ENCODE measurements at places on chromosomes 11 and 22.

DNA sequence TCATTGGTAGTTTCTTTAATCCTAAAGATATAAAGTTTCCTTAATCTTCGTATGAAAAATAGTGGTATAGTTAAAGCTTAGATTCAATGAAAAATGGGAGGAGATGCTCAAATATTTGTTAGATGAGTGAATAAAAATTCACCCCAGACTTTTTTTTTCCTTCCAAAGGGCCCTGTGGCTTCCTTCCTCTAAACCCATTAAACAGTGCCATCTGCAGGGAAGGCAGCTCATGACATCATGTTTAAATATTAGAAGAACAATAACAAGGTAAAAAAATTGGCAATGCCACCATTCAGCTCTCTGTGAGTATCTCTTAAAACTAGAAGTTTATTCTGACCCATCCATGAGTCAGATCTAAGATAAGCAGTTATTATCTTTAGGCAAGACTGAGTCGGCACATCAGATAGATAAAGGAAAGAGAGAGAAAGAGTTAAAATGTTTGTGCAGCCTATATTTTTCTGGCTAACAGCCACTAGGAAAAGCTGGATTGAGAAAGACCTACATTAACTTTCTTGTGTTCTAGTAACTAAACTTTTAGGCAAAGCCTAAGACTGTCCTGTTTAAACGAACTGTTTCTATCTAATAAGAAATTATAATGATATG, 19.1 kb upstream of the OOSP1 start:
- peak; percentile 32 for DNase-seq

GRCh38 chr22:36369922-36370791, 17.6 kb downstream of the MYH9 start:
- DNase-seq, result no peak

DNA sequence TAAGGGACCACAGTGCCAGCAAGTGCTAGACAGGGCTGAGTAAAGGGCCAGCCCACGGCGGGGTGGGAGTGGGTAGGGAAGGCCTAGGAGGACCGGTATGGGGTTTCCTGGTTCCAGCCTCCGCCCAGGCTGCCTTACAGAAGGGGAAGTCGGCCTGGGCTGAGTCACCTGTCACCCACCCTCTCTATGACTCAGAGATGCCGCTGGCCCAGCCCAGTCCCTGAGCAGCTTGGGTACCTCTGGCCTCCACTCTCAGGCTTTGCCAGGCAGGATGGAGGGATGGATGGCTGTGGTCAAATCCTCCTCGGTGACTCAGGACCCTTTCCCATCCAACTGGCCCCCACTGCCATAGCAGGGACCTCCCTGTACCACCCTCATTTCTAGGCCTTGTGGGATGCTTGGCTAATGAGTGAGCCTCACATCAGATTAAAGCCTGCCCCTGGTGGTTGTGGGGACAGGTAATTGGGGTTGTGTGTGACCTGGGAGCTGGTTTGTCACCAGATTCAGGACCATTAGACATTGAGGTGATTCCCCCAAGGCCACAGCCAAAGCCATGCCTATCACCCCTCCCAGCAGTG, 13.9 kb downstream of the SLC35E4 start:
- no peak for DNase-seq

DNA sequence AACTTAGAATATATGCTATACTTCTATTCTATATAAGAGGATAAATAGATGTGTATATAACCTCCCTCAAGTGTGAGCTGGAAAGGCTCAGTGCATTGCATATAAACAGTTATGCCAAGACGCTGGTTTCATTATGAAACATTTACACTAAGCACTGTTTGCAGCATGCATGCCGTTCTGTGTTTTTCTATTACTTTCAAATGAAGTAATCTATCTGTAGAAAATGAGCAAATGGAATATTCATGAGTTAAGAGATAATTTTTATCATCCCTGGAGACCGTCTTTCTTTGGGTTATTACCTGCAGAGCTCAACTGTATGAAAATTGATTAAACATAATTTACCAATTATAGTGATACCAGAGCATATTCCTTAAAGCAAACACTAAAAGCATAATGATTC, 925.7 kb upstream of the CCDC90B start:
- DNase-seq, result no peak

GRCh38 chr11:71135112-71135511, 117.3 kb downstream of the SHANK2 start:
- DNase-seq, result no peak

- no peak for DNase-seq
These were observed 68.3 kb upstream of the SLC6A5 start for GRCh38 chr11:20530942-20531703.

DNA sequence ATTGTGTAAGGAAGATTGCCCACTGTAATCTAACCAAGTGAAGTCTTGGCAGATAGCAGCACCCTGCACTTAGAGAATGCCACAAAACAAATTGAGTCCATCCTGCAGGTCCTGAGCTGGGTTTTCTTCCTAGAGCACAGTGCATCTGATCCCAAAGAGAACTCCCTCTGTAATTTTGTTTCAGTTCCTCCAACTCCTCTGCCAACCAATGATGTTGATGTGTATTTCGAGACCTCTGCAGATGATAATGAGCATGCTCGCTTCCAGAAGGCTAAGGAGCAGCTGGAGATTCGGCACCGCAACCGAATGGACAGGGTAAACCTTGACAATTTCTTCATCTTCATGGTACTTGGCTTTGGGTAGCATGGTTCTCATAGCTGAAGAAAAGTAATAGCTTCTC, 33.1 kb upstream of the ST14 start:
- DNase-seq, result no peak

GRCh38 chr11:11389238-11389637, 36.2 kb upstream of the CSNK2A3 start:
- no peak for DNase-seq

- DNase-seq, result no peak
These were observed 96.6 kb downstream of the FDX1 start for GRCh38 chr11:110526323-110526722.

DNA sequence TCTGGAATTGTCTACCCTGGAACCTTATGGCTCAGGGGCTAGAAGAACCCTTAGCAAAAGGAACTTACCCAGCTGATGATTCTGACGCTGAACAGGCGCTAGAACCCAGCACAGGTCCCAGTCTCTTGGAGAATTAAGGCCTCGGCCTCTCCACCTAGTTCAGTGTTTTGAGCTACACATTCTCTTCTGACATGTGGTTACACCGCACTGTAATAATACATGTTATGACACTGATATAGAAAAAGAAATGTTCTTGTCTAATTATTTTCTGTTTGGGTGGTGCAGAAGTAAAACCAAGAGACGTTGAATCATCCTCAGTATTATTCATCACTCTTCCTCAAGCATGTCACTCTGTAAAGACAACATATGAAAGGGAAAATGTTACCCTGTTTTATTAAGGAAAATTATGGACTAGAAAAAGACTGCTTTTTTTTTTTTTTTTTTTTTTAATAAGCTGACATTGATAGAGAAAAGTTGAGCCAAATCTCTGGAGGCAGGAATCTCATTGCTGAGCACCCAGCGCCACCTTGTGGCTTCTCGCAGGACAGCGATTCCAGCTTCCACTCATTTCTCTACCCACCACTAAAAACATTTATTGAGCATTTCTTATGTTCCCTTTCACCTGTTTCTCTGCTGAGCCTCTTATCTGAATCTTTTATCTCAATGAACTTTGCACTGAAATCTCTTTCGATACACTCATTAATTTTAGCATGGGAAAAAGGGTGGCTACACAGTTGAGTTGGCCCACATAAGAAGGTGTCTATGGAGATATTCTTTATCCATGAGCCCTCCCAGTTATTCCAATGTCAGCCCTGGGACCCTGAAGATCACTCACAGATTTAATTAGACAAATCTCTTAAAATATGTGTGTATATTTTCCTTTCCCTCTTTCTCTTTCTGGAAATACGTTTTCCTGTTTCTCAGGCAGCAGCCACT, 12.6 kb upstream of the APLNR start:
- peak; percentile 33 for DNase-seq

DNA sequence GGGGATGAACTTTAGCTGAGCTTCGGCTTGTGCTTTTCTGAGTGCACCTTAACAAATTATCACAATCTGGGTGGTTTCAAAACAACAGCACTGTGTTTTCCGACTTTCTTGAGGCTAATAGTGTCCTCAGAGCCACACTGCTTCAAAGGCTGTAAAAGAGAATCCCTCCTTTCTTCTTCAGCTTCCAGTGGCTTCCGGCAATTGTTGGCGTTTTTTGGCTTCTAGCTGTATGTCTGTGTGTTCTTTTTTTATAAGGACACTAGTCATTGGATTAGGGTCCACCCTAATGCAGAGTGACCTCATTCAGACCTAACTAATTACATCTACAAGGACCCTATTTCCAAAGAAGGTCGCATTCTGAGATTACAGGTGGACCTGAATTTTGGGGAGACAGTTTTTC, 30.6 kb downstream of the KIAA1671 start:
- no peak for DNase-seq

DNA sequence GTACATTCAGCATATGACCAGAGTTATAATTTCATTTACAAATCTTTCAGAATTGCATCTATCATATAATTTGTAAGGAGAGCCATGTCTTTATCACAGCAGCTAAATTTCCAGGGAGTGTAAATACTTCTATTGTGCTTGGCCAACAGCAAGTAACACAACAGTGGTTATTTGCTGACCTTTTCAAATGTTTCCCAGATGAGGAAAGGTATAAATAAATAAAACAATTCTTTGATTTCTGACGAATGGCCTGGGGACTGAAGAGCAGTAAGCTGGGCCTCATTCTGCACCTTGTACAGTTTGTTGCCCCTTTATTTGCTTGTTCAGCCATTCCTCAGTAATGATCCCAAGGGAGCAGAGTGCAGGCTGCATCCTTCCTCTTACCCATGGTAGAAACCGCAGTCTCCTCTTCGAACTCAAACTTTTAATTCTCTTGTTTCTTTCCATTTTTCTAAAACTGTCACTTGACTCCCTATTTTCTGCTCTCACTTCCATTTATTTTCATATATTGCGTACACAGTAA, 132.8 kb downstream of the DDX10 start:
- DNase-seq, result no peak

DNA sequence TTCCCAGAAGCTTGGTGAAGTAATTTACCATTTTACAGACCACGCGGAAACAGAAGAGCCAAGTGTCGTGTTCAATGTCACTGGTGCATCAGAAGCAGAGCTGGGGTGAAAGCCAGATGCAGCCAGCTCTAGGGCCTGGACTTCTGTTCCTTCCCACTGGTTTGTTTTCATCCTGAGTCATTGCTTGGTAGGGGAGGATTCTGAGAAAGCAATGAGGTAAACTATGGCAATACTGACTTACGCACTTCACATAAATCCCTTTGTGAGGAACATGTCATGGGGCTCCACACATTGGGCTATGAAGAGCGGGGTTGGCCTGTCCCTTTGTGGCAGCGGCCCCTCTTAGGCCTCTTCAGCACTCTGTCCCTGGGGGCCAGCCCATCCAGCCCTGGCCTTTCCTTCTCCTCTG, 52.4 kb upstream of the RBFOX2 start:
- no peak for DNase-seq

- no peak for DNase-seq
These were observed 10.6 kb upstream of the RAG2 start for GRCh38 chr11:36608491-36609199.

GRCh38 chr11:92866679-92867282, 102.7 kb upstream of the MTNR1B start:
- no peak for DNase-seq

DNA sequence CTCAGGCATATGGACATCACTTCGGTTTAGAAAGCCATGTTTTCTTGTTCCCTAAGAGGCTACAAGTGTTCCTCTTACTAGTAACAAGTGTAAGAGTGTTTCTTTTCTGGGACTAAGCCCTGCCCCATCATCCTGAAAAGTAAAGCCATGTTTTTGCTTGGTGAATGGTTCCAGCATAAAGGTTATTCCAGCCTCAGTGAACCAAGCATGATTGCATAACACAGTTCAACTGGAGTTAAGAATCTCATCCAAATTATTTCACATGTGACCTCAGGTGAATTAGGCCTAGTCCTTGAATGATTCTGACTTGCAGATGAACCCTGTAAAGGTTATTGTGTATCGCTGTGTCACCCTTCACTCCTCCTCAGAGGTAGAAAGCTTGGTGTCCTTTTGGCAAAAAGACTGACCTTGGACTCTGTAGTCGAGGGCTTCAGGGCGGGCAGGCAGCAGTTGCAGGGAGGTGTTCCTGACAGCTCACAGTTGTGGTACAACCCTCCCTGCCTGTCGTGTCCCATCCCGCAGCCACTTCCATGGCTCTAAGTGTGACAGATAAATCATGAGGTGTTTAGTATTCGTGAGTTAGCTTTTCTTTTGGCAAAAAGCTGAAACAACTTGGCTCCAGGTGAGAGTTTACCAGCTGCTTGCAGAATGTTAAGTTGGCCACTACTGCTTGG, 321.8 kb downstream of the CADM1 start:
- DNase-seq, result no peak

DNA sequence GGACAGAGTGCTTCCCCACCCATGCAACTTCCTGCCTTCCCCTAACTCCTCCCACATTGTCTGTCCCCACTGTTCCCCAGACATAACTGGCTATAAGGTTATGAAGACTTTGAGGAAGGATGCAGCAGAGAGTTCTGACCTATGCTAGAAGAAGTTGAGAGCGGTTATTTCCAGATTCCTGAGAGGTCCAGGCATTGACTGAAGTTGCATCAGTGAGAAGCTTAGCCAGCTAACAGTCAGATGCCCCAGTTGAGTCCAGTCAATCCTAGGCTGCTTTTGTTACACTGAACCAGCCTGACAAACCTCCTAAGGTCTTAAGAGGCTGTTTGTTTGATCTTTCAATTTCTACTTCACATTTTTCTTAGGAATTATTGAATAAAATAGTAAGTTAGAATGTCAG, 937.9 kb upstream of the CCDC90B start:
- DNase-seq, result no peak

DNA sequence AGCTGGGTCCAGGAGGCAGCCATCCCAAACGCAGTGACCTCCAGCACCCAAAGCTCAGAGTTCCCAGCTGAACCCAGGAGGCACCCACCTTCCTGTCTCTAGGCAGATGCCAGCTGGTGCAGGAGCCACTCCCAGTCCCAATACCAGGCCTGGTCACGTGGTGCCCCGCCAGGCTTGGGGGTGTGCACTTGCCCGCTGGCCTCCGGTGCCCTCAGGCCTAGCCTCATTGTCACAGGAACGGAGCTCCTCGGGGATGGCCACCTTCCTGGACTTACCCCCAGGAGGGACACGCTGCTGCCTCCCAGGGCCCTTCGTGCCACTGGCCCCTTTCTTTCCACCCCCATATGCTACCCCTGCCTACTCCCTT, 4.6 kb downstream of the BID start:
- DNase-seq, result no peak

DNA sequence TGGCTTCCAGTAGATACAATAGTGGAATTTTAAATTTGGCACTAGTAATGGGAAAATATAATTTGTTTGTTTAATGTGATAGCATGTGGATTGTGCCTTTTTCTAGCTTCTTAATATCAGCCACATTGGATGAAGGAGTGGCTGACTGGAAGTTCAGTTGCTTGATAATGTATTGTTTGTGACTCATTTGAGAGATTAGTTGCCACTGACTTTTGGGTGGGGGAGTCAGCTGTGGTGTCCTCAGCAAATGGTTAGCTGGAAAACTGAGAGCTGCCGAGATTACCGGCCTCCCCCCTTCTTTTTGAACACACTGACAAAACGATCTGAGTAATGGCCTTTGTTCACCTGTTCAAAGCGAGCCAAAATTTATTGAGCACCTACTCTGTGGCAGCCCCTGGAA, 5.5 kb downstream of the JAM3 start:
- DNase-seq, result no peak
